ENCODE measurements at places on chromosomes 12 and 14. TPM values are rescaled to one million over a fixed set of nuclear protein-coding genes. Genes with fewer than 3 reads are reported as not detected.

DNA sequence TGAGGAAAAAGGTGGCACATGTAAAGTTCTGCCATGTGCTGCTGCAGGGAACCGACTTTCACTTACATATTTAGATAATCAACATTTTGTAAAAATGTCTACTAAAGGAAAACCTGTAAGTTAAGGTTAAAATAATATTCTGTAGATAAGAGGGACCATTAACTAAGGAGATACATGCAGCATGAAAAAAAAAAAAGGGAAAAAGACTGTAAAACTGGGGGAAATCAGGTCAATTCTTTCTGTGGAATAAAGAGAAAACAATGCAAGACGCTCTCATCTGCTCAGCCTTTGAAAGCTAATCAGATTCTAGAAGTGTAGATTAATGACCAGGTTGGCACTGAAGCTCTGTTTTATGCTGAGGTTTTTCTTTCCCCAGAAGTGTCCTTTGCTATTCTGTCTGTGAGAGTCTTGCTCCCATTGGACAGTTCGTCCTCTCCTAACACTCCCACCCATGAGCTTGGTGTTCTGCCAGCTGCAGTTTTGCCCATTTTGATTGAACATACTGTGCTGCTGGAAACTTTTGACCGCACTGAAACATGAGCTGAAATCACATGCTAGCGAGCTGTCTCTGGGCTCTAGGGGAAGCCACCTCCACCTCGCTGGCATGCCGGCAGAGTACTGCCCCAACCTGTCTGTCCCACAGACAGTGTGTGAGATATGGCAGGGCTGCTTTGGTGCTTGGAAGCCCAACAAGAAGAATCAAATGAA is 39.7 kb downstream of the PPTC7 start:
- H3K36me3 ChIP-seq, result peaks cover 45% of the 10 kb centered on the region
- no peak overlapping the region for H3K4me3 ChIP-seq
- DNase-seq, result no peak
- H3K27me3 ChIP-seq, result no peaks in the 10 kb centered on the region
- H3K4me1 ChIP-seq, result peaks cover 15% of the 10 kb centered on the region
- H3K27ac ChIP-seq, result no peak overlapping the region

DNA sequence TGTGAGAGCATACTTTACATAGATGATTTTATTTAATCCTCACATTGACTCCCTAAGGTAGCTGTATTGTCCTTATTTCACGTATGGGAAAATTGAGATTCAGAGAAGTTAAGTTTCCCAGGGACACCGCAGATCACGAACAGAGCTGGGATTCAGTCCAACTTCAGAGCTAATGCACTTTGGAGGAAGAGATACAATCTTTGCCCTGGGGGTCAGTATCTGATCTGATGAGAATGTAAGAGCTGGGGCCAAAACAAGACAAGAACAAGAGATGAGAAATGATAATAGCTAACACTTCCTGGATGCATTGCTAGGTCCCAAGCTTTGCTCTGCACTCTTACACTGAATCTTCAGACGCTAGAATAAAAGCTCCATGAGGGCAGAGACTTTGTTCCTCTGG is 6.0 kb upstream of the CSAD start:
- peaks cover 13% of the 10 kb centered on the region for H3K4me1 ChIP-seq
- H3K27me3 ChIP-seq, result no peaks in the 10 kb centered on the region
- H3K4me3 ChIP-seq, result no peak overlapping the region
- peaks cover 42% of the 10 kb centered on the region for H3K36me3 ChIP-seq

DNA sequence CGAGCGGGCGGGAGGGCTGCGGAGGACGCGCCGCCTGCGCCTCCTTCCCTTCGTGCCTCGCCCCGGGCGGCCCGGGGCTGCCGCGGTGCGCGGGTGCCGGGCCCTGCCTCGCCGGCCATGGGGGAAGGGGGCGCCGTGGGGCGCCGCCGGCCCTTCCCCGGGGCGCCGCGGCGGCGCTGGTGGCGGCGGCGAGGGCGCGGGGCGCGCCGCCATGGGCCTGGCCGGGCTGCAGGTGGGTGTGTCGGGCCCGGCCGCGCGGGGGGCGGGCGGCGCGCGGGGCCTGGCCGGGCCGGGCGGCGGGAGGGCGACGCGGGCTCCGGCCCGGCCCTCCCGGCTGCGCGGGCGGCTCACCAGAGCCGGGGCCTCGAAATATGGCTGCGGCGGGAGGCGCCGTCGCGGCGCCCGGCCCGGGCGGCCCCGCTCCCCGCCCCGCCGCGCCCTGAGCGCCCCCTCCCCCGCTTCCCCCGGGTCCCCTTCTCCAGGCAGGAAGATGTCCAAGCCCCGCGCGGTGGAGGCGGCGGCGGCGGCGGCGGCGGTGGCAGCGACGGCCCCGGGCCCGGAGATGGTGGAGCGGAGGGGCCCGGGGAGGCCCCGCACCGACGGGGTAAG is 5.1 kb downstream of the KMT5A start:
- H3K27ac ChIP-seq, result no peak overlapping the region
- H3K4me3 ChIP-seq, result peak overlapping the region; percentile 94
- H3K36me3 ChIP-seq, result peaks cover 58% of the 10 kb centered on the region
- H3K27me3 ChIP-seq, result no peaks in the 10 kb centered on the region

The INHBE gene
- 0.38 TPM for total RNA-seq

GRCh38 chr12:9634969-9635754 is 27.4 kb upstream of the KLRB1 start:
- H3K36me3 ChIP-seq, result no peaks in the 10 kb centered on the region
- H3K27ac ChIP-seq, result no peak overlapping the region
- DNase-seq, result no peak

DNA sequence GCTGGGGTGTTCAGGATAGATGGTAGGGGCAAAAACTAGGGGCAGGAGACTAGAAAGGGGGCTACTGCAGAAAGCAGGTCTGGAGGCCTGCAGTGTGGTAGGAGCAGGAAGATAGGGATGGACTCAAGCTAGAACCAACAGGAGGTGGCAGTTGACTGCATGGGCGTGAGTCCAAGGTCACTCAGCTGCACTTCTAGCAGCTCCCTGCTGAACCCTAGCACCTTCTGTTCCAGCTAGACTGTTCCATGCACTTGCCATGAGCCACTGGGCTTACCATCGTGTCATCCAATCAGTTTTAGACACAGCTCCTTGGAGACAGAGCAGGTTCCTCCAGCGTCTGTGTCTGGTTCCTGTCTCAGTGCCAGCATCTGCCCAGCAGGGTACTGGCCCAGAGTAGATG is 11.3 kb upstream of the KRT8 start:
- no peak for DNase-seq
- no peak overlapping the region for H3K4me3 ChIP-seq
- peaks cover 2% of the 10 kb centered on the region for H3K36me3 ChIP-seq
- H3K27me3 ChIP-seq, result no peaks in the 10 kb centered on the region
- H3K27ac ChIP-seq, result no peak overlapping the region
- peaks cover 12% of the 10 kb centered on the region for H3K4me1 ChIP-seq

The RFX4 gene
- total RNA-seq, result 0.27 TPM

The PLEKHG7 gene
- total RNA-seq, result 2.5 TPM

Measured in Calu3 (cell line).